NB4 (cell line): ENCODE measurements at places on chromosomes 7 and 10.

DNA sequence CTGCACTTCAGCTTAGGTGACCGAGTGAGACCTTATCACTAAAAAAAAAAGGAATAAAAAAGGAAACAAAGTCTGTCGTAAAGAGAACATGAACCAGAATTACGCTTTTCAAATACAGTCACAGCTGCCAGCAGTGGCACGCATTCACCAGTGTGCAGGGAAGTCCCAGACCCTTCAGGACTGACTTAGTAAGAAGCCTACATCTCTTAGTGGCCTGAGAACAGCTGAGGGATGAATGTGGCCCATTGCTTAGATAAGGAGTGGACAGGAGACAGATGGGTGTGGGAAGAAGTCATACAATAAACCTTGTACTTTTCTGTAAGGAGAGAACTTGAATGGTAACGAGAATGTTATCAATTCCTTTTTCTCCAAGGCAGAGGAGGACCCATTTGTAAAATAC lies 178.5 kb downstream of the JCAD start:
- no peak for DNase-seq

- peak; percentile 68 for DNase-seq
Observed at GRCh38 chr7:82443547-82444219, at the start of gene CACNA2D1. CACNA2D1 (minus strand) TSS chr7:82443777.

DNA sequence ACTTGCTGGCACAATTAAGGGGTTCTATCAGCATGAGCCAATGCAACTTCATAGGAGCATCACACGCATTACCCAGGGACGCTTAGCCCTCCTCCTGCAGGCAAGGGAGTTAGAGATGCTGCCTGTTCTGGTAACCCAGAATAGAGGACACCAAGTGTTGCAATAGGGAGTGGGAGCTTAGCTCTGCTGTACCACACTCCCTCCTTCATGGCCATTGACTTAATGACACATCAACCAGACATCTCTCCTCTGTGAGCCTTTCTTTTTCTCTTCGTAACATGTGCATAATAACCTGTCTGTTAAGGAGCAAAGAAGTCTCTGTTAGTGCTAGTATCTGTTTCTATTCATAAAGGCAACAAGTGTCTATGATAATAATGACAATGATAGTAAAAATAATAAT lies 282.4 kb downstream of the SORCS3 start:
- DNase-seq = no peak

GRCh38 chr10:47451998-47452494 lies 31.9 kb downstream of the ANXA8 start:
- DNase-seq = no peak

DNA sequence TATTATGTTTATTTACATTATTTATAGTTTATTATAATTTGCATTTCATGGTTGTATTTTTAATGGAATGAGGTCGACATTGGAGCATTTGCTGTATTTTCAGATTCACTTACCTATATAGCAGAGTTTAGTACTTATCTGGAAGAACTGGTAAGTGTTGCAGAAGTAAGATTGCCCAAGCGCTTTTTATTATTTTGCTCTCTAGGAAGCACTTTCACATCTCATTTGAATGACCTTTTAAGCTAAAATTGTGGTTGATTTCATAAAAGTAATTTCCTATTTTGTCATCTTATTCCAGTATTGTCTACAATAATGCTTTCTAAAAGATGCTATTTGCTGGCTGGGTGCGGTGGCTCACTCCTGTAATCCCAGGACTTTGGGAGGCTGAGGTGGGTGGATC lies 28.6 kb downstream of the SEC61A2 start:
- peak; percentile 5 for DNase-seq

DNA sequence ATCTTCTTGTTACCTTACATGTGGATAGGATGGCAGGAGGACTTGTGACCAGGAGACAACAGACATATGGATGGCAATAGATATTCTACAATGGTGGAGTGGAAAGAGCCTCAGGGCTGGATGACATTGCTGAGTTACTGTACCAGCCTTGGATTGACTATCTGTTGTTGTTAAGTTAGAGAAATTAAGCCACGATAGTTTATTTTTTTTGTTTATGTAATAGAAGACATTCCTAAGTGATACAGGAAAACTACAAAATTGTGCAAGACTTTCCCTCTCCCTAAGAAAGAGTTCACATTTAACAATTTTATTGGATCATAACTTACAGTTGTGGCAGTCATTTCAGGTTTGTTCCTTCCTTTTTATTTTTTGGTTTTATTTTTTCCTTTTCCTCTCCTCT lies 230.7 kb upstream of the CACNA2D1 start:
- no peak for DNase-seq

DNA sequence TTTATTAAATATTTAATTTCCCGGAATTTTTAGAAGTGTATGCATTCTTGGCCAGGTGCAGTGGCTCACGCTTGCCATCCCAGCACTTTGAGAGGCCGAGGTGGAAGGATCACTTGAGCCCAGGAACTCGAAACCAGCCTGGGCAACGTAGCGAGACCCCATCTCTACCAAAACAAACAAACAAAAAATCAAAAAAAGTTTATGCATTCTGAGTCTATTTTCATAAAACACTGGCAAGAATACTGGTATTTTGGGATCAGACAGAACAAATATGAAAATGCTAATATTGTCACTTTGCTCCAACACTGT lies 440.8 kb upstream of the FOXK1 start:
- no peak for DNase-seq

DNA sequence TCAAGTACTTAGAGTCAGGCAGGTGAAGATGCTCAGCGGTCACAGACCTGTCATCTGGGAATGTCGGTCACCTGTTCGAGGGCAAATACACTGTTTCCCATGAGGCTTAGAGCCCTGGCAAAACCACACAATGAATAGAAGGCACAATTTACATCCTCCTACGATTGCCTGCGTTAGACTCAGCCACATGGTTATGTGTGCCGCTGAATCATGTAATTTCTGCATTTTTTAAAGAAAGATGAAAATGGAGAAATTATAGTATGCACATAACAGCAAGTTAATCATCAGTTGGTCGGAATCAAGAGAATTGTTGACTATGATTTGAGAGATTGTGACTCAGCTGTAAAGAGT lies 158.2 kb downstream of the ADARB2 start:
- no peak for DNase-seq

DNA sequence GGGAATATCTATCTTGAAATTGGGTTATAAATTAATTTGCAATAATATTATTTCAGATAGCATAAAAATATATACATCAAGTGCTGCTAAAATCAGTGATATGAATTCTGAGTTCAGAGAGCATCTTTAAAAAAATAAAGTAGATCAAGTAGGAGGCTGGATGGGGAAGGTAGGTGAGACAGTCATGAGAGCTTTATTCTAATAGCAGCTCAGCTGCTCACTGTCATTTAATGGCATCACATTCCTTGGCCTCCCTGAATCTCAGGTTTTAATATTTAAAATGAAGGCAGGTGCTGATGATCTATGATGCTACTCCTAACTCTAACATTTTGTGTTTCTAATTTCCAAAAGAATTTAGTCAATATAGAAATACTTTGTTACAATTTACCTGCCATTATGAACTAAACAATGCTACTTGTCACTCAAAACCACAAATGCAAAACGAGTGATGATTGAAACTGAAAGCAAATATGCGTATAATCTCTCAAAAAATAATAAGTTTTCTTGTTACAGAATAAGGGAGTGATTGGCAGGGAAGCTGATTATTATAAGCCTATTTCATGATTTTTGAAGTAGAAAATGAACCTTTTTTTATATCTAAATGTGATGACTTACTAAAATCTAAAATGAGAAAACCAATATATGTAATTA lies 147.6 kb upstream of the CSTF2T start:
- DNase-seq = no peak

GRCh38 chr10:34190580-34190979 lies 624.5 kb downstream of the PARD3 start:
- DNase-seq = no peak

DNA sequence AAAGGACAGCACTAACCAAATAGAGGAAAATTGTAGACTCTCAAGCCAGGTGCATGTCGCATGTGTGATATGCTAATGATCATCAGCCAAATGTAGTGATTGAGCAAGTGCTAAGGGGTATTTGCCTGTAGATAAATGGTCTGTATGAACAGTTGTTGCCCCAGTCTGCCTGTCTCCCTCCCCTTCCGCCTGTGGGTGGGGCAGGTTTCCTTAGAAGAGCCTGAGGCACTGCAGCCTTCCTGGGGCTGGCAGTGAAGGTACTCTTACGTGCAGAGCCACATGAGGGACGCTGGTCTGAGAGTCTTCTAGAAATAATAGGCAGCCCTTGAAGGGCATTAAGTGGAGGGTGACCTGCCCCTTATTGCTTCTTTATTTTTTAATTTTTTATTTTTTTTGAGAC lies 152.1 kb downstream of the SNX10 start:
- DNase-seq = no peak

DNA sequence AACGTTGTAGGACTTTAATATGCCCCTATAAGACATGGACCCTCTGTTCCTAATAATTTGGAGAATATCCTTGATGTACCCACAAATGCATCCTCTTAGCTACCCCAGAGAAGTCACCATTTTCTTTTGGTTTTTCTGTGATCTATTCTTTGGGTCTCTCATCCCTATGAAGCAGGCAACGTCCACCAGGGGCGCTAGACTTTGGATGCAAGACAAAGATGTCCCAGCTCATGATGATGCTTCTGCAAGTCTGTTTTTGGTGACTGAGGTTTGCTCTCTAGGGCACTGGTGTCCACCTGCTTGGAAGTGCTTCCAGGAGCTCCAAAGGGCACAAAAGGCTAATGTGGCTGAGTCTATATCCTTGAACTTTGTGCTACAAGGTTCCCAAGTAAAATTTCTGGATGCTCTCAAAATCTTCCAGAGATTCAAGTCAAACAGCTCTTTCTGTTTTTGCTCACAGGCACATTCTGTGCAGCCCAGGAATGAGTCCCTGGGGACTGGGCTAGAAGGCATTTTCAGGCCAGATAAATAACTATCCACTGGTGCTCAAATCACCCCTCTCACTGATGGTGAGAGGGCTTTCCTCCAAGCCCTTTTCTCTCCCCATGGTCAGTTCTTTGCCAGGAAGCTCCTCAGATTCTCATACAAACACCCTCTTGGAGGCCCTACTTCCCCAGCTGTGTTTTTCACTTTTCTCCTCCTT lies 166.4 kb downstream of the C7orf25 start:
- DNase-seq = peak; percentile 62

GRCh38 chr10:124296121-124296812 lies 122.5 kb downstream of the OAT start:
- DNase-seq = no peak

DNA sequence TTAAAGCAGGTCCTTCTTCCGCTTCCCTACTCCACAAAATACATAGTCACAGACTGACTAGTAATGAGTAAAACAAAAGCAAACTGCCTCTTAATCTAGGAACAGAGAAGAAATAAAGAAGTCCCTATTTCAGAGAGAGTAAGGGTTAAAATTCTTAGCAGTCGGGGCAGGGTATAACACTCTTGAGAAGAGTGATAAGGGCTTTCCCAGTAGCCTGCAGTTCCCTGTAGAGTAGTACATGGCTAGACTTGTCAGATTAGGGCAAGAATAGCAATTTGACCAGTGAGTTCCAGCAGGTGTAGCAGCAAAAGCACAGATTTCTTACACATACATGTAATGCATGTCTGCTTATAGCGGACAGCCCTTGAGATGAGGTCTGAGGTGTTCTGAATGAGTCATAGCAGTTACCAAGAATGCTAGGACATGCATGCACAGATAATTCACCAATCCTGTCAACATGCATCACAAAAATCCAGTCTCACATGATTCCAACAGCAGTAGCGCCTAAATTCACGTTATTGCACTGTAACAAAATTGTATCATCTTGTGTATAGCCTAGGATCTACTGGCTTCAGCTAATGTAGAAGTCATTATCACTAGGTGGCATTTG lies 40.7 kb downstream of the BTRC start:
- no peak for DNase-seq

- DNase-seq = no peak
Observed at GRCh38 chr7:88664630-88665233, 94.8 kb upstream of the ZNF804B start.

- no peak for DNase-seq
Observed at GRCh38 chr7:34982371-34983019, 54.8 kb downstream of the DPY19L1 start.

GRCh38 chr7:142177869-142178268 lies 66.4 kb downstream of the MGAM2 start:
- peak; percentile 48 for DNase-seq

- DNase-seq = no peak
Observed at GRCh38 chr7:44415047-44415446, 75.4 kb downstream of the NUDCD3 start.

DNA sequence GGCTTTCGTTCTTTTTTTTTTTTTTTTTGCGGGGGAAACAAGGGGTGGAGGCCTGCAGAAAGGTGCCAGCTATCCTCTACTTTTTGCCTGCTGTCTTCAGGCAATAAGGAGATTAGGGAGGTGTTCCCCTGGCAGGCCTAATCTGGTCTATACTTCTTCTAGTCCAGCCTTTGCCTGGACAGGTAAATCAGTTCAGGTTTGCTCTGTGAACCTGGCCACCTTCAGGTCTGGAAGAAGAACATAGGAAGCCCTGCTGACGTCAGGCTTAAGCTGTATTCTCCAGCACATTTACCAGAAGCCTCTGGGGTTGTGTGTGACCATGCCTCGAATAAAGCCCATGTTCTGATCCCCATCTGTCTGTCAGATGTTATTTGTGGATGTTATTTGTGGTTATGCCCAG lies 115.4 kb downstream of the SDK1 start:
- no peak for DNase-seq

GRCh38 chr7:99254390-99254789 lies 18.2 kb upstream of the MYH16 start:
- DNase-seq = no peak

GRCh38 chr10:72274730-72275350 lies 1.1 kb downstream of the DDIT4 start:
- peak; percentile 68 for DNase-seq

DNA sequence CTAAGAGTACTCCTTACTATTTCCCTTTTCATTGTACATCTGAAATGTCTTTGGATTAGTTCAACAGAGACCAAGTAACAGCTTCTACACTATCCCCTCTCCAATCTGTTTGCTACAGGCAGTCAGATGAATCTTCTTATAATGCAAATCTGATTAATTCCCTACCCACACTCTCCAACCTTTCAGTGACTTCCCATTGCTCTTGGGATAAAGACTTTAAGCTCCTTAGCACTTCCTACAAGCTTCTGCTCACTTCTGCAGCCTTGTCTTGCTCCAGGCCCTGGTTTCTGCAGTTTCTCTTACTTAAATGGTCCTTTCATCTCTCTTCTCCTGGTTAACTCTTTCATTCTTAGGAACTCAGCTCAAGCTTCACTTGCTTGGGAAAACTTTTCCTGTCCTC lies 65.2 kb upstream of the FEZF1 start:
- DNase-seq = no peak

- DNase-seq = peak; percentile 71
Observed at GRCh38 chr7:42100156-42100508, 136.9 kb downstream of the GLI3 start.

- DNase-seq = peak; percentile 22
Observed at GRCh38 chr10:96416643-96417042, 57.8 kb upstream of the OPALIN start.
